CD4-positive, alpha-beta T cell treated with Interleukin-15 for 4 hours (primary cell): ENCODE measurements at places on chromosomes 3 and 15.

DNA sequence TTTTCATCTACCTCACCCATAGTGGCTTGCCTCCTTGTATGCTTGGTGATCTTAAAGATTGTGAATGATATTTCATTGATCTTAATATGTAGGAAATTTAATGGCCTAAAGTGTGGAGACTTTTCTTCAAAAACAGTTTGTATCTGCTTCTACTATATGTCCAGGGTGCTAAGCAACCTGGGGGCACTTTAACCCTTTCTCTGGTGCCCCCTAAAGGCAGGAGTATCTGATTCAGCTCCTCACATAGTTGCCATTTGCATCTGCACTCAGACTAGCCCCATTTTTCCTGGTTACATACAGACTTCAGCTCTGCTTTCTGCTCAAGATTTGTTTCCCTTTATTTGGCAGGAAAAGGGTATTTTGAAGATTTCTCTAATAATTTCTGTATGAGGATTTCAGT is 5.2 kb upstream of the PFN2 start:
- DNase-seq = no peak

DNA sequence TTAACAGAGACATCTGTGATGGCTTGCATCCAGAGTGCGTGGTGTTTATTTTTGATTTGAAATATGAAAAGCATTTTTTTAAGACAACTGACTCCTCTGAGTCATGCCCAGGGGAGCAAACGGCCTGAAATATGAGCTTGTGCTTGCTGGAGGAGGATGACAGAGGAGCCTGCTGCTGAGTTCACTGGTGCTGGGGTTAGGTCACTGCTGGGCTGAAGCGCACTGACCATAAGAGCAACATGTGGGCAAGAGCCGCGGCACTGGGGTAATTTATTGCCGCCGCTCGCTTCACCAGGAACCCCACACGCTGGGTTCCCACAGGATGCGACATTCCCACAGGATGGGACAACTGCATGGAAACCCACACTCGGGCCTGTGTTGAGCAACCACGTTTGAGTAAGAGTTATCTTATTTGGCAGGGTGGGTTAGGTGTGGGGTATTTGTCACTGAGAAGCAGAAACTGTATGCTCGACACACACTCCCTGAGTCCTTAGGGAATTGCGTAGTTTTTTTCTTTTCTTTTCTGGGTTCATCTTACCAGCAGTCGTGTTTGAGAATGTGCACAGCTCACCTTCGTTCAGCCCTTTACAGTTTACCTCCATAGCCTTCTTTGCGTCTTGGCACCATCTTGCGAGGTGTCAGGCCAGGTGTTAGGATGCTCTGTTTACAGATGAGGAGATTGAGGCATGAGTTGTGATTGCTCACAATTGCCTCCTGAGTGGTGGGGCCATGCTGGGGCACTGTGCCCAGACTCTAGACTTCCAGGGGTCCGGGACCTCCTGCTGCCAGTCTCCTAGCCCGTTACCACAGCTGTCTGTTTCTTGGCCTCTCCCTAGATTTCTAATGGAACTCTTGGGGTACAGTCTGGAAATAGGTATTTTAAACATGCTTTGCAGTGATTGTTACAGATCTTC is 60.4 kb downstream of the SMAD3 start:
- no peak for DNase-seq

DNA sequence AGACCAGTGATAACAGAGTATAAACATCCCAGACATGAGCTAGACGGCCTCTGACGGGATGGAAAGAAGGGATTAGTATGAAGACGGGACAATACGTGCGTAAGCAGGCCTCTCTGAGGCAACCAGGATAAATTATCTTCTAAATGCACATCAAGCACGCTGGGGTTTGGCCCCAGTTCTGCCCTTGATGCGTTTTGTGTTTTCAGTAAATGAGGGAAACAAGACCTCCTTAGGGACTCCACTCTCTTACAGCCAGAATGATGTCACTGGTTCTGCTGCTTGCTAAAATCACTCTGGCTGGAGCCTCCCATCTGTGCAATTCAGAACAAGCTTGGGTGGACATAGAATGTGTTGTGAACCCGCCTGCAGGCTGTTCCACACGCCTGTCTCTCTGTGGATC is 156.0 kb upstream of the MCTP2 start:
- DNase-seq = no peak

- no peak for DNase-seq
Observed at GRCh38 chr15:79431636-79432344, at the start of gene MINAR1. Gene MINAR1 (plus strand): TSS chr15:79432336. CDS start chr15:79456148, 23,812 bp downstream.

DNA sequence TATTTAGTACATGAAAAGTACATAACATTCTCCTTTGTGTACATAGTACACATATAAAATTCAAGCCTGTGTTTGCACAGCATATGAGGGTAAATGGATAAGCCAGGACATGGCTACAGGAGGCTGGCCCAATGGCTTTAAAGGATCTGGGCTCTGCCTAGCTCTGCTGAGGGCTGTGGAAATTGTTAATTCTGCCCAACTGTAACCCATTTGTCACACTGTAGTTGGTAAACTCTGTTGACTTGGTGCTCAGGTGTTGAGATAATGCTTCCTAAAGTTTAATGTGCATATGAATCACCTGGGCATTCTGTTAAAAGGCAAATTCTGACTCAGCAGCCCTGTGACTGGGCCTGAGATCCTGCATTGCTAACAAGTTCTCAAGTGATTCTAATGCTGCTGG is 196.5 kb upstream of the ZPLD1 start:
- no peak for DNase-seq

GRCh38 chr3:119044593-119044992 is 9.9 kb upstream of the IGSF11 start:
- no peak for DNase-seq

- no peak for DNase-seq
Observed at GRCh38 chr3:118818386-118818785, 216.3 kb downstream of the IGSF11 start.

DNA sequence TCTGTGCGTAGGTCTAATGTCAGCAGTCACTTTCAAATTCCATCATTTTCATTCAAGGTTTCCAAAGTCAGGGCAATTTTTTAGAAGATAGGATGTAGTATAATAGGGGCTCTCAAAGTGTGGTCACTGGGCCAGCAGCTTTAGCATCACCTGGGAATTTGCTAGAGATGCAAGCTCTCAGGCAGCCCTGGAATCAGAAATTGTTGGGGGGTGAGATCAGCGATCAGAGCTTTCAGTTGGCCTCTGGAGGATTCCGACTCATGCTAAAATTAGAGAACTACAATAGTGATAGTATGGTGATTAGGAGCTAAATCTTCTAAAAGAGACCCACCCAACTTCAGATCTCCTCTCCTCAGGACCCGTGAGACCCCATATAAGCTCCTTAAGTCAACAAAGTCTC is 2.4 kb upstream of the FRMD4B start:
- no peak for DNase-seq
